ENCODE measurements at places on chromosomes 12 and 14.

DNA sequence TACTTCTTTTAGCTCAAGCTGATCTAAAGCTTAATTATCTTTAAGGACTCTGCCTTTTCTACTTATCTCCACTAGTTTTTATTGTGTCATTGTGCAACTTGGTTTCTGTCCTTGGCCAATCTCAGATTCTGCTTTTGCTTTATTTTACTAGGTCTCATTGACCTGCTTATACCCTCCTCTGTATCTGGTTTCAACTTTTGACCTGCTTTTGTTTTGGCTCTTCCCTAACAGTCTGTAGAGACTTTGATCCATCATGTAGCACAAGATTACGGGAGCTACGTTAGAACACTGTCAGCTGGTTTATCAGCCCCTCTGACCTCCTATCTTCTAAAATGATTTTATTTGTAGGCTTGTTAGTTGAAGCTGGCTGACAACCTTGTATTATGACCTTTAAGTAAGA lies 43.6 kb downstream of the ZCRB1 start:
- DNase-seq, result no peak

GRCh38 chr12:124548854-124549378 lies 18.5 kb downstream of the NCOR2 start:
- DNase-seq, result no peak

DNA sequence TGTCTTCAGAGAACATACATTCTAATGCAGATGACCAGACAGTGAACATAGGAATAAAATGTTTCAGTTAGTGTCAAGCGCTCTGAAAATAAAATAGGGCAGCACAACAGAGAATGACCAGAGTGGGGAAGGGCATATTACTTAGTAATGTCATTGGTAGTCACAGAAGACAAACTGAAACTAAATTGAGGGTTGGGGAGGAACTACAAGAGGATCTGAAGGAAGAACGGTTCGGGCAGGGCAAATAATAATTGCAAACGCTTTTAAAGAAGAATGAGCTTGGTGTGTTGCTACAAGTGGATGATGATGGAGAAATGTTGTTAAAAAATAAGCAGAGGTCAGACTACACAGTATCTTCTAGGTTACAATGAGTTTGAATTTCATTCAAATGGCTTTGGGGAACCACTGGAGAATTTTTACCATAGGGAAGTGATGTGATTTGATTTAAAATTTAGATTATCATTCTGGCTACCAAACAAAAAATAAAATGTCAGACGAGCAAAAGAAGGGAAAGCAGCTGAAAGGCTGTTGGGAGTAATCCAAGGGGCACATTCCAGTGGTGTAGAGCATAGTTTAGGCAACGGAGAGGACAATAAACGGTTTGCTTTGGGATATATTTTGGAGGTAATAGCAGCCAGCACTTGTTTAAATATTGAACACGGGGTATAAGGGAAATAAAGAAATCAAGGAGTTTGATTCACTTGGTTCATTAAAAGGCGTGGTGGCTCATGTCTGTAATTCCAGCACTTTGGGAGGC lies 56.3 kb upstream of the SLC6A13 start:
- no peak for DNase-seq

DNA sequence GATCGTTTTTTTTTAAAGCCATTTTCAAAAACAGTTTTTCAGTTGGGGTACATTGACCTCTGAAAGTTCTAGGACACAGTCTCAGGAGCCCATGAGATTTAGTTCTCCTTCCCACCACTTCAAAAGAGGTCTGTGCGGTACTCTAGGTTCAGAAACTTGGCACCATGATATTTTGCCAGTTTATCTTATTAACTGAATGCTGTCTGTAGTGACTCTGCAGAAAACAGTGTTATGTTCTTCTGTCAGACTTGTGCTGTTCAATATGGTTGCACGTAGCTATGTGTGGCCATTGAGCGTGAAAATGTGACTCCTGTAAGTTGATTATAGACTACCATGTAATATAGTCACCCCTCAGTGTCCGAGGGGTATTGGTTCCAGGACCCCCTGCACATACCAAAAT lies 35.9 kb downstream of the CRADD start:
- DNase-seq, result no peak

DNA sequence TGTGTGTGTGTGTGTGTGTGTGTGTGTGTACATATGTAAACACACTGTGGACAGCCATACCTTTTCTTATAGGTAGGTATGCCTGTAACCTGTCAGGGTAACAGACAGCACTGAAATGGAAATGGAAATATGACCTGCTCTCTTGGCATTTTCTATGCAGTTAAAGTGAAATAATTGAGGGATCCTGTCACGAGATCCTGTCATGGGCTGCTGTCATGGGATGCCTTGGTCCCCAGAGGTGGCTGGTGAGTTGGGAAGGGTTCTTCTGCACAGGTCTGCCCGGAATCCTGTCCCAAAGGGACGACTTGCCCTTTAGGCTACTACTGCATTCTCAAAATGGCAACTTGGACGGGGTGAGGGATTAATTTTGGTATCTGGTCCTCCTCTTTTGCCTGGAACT lies 47.3 kb downstream of the ELK3 start:
- DNase-seq, result no peak

- no peak for DNase-seq
Observed at GRCh38 chr12:44457465-44457864, 418.6 kb downstream of the NELL2 start.

Measured in stimulated activated CD4-positive, alpha-beta T cell treated with anti-CD3 and anti-CD28 coated beads, Interleukin-12 subunit alpha, Interleukin-12 subunit beta, amount 100 ng/mL, for 4 hours (primary cell).